ENCODE measurements at places on chromosomes 3 and 15.
A peak's percentile ranks its signal among the peaks of the same experiment; 100 is the strongest.

DNA sequence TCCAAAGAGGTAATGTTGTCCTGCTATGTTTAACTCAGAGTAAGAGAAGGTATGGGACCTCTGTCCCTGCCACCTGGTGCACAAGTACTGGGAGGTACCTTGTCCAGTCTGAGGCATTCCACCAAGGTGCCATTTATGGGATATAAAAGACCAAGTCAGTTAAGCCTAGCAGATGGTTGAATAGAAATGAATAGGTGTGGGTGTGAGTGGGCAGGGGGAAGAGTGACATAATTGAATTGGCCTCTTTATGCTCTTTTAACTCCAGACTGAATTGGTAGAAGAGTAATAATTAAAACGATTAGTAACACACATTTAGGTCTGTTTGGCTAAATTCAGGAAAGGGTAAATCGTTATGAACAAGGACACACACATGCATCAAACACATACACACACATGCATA, 562 bp downstream of the ADGRG7 start:
- H3K27ac ChIP-seq: no peak overlapping the region
- DNase-seq: no peak
- H3K36me3 ChIP-seq: no peaks in the 10 kb centered on the region

DNA sequence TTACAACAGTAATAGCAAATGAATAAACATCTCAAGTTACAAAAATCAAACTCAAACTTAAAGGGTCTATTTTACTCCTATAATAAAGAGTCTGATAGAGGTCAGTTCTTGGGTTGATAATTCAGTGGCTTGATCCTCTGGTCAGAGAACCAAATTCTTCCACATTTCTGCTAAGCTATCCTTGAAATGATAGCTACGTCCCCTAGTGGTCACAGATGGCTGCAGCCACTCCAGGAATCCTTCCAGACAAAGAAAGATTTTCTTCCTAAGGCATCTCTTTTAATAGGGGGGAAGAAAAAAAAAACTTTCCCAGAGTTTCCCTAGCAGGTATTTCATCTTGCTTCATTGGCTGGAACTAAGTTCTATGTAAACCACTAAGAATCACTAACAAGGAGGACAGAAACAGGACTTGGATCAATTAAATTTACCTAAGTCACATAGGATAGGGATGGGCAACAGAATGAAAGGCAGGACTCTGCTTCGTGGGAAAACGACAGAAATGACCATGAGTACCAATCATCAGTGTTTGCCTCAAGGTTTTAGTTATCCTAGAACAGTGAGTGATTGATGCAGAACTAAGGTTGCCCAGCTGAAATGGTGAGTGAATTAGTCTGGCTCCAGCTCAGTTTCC, 160.7 kb downstream of the STAC start:
- no peaks in the 10 kb centered on the region for H3K4me1 ChIP-seq
- no peak overlapping the region for H3K4me3 ChIP-seq
- no peak overlapping the region for H3K27ac ChIP-seq
- no peak for DNase-seq

- DNase-seq: no peak
- H3K27ac ChIP-seq: peak overlapping the region; percentile 95
- no peaks in the 10 kb centered on the region for H3K36me3 ChIP-seq
- peak overlapping the region; percentile 51 for H3K4me3 ChIP-seq
- no peaks in the 10 kb centered on the region for H3K27me3 ChIP-seq
Measured at GRCh38 chr15:63043335-63044076, 959 bp downstream of the TPM1 start.

DNA sequence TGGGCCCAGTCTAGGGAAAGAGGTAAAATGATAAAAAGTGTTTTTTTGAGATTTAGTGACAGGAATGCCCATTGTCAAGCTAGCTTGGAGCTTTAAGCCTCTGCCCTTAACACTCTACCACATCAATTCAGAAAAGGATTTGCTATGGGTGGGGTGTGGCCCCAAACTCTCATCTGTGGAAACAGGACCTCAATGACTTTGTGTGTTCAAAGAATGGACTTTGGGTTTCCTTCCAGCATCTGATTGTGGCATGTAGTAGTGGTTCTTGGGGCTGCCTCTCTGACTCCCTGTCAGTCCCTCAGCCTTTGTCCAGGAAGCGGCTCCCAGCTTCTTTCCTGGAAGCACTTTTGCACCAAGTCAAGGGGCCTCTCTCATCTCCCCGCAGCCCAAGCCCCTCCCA, 56.1 kb downstream of the CCNL1 start:
- no peak overlapping the region for H3K4me3 ChIP-seq
- no peak for DNase-seq
- no peaks in the 10 kb centered on the region for H3K27me3 ChIP-seq
- H3K36me3 ChIP-seq: no peaks in the 10 kb centered on the region
- H3K27ac ChIP-seq: no peak overlapping the region

GRCh38 chr3:122105626-122106025, 50.5 kb downstream of the CD86 start:
- H3K27me3 ChIP-seq: no peaks in the 10 kb centered on the region
- H3K27ac ChIP-seq: no peak overlapping the region
- DNase-seq: no peak
- H3K4me1 ChIP-seq: no peaks in the 10 kb centered on the region
- no peaks in the 10 kb centered on the region for H3K36me3 ChIP-seq
- H3K4me3 ChIP-seq: no peak overlapping the region

DNA sequence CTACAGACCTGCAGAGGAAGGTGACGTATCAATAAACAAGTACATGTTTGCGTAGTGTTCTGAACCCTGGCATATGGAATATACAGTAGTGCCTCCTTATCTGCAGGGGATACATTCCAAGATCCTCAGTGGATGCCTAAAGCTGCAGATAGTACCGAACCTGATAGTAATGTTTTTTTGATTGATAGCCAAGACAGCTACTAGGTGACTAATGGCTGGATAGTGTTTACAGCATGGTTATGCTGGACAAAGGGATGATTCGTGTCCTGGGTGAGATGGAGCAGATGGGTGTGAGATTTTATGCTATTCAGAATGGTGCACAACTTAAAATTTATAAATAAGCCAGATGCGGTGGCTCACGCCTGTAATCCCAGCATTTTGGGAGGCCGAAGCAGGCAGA, 55.8 kb upstream of the IGF2BP2 start:
- H3K27ac ChIP-seq: no peak overlapping the region
- H3K4me1 ChIP-seq: no peaks in the 10 kb centered on the region
- H3K36me3 ChIP-seq: no peaks in the 10 kb centered on the region
- no peaks in the 10 kb centered on the region for H3K27me3 ChIP-seq
- DNase-seq: no peak
- H3K4me3 ChIP-seq: no peak overlapping the region

DNA sequence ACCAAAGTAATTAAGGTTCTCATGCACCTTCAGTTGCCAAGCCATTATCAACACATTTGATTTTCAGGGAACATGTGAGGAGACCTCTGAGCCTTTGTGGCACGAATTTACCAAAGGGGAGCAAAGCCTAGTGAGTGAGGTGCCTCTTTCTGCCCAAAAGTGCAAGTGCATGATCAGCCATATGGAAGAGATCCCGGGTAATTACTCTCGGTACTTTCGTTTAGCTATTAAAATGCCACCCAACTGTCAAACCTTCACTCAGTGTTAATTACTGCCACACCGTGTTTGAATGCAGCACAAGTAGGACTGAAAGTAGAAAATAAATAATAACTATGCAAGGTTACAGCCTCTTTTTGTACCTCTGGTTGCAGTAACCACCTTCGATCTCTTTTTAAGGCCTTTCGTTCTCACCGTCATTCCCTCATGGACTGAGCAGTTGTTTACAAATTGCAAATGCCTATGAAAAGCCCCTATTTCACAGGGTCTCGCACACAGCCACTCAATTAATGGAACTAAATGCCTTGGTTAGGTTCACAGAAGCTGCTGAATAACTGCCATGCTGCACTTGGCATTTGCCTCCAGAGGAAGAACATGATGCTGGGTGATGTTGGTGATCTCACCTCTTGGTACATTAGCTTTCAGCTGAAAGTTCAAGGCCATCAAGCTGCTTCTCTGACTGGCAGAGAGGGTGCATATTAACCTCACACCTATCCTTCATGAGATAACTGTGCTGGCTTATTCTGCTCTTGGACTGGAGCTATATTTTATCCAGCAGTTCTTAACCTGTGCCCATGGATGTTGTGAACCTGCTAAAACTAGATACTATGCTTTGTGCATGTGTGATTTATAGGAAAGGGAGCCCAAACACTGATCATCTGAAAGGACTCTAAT, 69.9 kb downstream of the TNIK start:
- no peaks in the 10 kb centered on the region for H3K4me1 ChIP-seq
- no peaks in the 10 kb centered on the region for H3K27me3 ChIP-seq
- DNase-seq: no peak
- no peaks in the 10 kb centered on the region for H3K36me3 ChIP-seq
- H3K27ac ChIP-seq: no peak overlapping the region

DNA sequence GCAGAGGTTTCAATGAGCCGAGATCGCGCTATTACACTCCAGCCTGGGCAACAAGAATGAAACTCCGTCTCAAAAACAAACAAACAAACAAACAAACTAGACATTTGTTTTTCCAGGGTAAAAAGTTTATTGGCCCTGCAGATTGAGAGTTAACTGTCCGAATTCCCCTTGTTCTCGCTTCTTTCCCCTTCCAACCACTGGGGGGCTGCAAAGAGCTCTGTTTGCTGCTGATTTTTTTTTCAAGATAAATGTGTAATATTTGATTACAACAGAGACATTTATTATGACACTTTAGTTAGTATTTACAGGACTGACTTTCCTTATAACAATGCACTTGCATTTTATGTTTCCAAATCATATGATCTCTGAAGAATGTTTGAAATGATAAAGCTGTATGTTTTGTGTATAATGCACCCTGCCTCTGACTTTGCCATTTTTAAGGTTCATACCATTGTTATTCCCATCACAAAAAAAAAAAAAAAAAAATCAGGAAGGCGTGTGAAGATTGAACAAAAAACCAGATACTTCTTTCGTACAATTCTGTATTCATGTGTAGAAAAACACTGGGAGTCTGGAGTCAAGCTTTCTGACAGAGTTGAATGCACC, 2.8 kb downstream of the CLSTN2 start:
- no peaks in the 10 kb centered on the region for H3K27me3 ChIP-seq
- H3K36me3 ChIP-seq: no peaks in the 10 kb centered on the region
- no peak overlapping the region for H3K4me3 ChIP-seq

- H3K27ac ChIP-seq: no peak overlapping the region
- no peaks in the 10 kb centered on the region for H3K27me3 ChIP-seq
- H3K36me3 ChIP-seq: no peaks in the 10 kb centered on the region
- H3K4me1 ChIP-seq: no peaks in the 10 kb centered on the region
- no peak for DNase-seq
Measured at GRCh38 chr3:66348704-66349103, 127.9 kb downstream of the SLC25A26 start.

GRCh38 chr3:15324379-15324808, 8.0 kb downstream of the SH3BP5 start:
- H3K27ac ChIP-seq: peak overlapping the region; percentile 36
- peaks cover 2% of the 10 kb centered on the region for H3K4me1 ChIP-seq
- H3K36me3 ChIP-seq: no peaks in the 10 kb centered on the region

DNA sequence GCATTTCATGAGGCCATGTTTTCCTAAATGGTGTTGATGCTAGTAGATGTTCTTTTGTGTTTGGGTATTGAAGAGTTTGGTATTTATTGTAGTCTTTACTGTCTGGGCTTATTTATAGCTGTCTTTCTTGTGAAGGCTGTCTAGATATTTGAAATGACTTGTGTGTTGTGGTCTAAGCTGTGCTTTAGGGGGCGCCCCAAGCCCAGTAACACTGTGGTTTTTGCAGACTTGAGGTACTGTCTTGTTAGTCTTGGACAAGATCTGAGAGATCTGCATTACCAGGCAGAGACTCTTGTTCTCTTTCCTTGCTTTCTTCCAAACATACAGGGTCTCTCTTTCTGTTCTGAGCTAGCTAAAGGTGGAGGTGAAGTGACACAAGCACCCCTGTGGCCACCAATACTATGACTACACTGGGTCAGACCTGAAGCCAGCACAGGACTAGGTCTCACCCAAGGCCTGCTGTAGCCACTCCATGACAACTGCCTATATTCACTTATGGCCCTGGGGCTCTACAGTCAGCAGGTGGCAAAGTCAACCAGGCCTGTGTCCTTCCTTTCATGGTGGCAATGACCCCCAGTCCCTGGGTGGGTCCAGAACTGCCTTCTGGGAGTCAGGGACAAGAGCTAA, 152.1 kb upstream of the TBC1D5 start:
- H3K36me3 ChIP-seq: no peaks in the 10 kb centered on the region
- no peak overlapping the region for H3K4me3 ChIP-seq
- peak; percentile 39 for DNase-seq
- no peak overlapping the region for H3K27ac ChIP-seq
- no peaks in the 10 kb centered on the region for H3K27me3 ChIP-seq
- H3K4me1 ChIP-seq: no peaks in the 10 kb centered on the region

DNA sequence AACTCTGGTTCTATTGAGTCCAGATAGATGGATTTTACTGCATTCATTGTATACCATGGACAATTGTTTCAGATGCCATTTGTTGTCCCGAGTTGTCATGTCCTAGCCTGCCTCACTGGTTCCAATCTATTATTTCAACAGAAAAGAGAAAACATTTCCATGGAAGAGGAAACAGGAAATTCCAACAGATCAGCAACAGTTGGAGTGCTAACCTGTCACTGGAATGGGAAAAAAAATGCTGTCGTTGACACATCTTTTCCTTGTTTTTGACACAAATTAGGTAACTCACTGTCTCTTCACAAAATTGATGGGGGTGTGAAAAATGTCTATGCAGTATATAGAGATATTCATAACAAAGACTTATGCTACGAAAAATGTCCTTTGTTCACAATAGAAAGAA, 432.0 kb upstream of the TBL1XR1 start:
- H3K36me3 ChIP-seq: no peaks in the 10 kb centered on the region
- H3K4me1 ChIP-seq: no peaks in the 10 kb centered on the region
- DNase-seq: no peak
- no peaks in the 10 kb centered on the region for H3K27me3 ChIP-seq
- H3K4me3 ChIP-seq: no peak overlapping the region
- H3K27ac ChIP-seq: no peak overlapping the region

DNA sequence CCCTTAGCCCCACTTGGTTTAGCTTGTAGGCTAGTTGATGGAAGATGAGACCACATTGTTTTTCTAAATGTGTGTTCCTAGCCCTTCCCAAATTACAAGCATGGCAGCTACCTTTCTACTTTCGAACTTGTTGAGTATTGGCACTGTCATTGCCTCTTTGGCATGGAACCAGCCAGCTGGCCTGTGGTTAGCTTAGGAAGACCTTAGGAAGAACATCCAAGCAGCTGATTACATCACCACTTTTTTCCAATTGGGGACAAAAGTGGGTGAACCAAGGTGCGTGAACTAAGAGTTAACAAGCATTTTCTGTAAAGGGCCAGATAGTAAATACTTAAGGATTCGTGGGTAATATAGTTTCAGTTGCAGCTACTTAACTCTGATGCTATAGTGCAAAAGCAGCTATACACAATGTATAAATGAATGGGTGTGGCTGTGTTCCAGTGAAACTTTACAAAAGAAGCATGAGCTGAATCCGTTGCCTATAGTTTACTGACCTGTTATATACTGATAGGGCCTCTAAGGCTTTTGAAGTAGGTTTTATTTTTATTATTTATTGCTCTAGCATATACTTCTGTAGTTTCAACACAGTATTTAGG, 8.5 kb downstream of the KLHL18 start:
- H3K27ac ChIP-seq: no peak overlapping the region
- no peaks in the 10 kb centered on the region for H3K4me1 ChIP-seq
- no peak for DNase-seq
- no peaks in the 10 kb centered on the region for H3K27me3 ChIP-seq

Measured in prostate gland (tissue), 2 donors.